ENCODE measurements at places on chromosomes 2 and 18.
A peak's percentile ranks its signal among the peaks of the same experiment; 100 is the strongest.

DNA sequence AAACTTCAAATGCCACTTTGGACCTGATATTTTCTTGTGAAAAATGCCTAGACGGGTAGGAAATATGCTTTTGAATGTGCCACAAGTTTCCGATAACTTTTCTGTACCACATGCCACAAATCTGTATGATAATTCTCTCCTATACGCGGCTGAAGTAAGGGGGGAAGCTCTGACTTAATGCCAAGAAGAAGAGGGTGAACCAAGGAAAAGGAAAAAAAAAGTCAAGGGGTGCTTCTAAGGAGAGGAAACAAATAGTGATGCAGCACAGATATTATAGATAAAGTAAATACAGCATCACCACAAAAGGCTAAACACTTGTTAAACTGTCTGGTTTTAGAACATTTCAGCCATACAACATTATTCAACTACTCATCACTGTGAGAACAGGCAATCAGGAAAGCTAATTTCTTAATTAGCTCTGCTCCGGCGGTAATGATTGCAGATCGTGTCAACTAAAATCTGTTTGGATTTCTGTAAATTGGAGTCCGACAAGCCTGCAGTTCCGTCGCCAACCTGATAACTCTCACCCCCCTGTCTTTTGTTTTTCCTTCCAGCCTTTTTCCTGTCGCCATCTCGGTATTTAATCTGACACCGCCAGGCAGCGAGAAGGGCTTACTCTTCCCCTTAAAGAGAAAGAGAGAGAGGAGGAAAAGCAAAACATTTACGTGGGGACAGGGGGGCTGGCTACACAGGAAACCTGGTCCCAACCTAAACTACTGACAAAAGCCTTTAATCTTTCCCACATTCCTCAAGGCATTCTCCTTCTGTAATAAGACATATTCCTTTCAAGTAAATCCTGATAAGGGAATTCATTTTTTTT lies 67.5 kb downstream of the ZEB2 start:
- DNase-seq = no peak

GRCh38 chr2:98543214-98543613 lies 65.1 kb downstream of the COA5 start:
- DNase-seq = no peak

DNA sequence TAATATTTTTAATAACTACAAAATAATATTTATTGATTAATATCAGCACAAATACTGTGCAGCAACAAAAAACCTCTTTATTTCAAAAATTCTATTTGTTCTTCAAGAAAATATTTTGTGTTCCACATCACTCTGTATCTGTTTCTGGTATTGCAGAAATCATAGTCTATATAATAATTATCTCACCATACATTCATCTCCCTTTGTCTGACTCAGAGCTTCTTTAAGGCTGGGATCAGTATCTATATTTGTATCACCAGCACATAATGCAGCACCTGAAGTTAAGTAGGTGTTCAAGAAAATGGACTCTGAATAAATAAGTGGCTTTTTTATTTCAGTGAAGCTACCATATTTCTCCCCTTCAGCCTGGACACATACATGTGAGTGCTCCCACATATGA lies 1.6 kb upstream of the MARCHF4 start:
- DNase-seq = no peak

- DNase-seq = no peak
These were observed 745.6 kb upstream of the RAB6C start for GRCh38 chr2:129233751-129234406.

GRCh38 chr2:1907291-1907690 lies 163.0 kb upstream of the PXDN start:
- no peak for DNase-seq

DNA sequence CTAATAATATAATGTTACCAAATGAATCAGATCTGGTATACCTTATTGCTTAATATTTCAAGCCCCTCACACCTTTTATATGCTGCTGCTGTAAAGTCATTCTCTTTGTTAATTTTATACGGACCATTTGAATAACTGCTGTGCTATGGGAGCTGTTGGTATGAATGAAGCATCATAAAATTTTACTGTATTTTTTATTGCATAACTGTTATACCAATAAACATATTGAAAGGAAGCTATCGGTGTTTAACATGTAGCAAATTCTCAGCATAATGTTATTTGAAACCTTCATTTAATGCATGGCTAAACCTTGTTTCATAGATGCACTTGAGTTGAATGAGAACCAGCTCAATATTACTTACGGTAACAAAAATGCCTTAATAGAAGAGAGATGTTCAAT lies 1040.3 kb downstream of the SOCS6 start:
- no peak for DNase-seq

GRCh38 chr18:58649966-58650816 lies 21.1 kb upstream of the MALT1 start:
- DNase-seq = no peak

GRCh38 chr2:176098366-176099158 lies 1.0 kb upstream of the HOXD12 start:
- DNase-seq = no peak

DNA sequence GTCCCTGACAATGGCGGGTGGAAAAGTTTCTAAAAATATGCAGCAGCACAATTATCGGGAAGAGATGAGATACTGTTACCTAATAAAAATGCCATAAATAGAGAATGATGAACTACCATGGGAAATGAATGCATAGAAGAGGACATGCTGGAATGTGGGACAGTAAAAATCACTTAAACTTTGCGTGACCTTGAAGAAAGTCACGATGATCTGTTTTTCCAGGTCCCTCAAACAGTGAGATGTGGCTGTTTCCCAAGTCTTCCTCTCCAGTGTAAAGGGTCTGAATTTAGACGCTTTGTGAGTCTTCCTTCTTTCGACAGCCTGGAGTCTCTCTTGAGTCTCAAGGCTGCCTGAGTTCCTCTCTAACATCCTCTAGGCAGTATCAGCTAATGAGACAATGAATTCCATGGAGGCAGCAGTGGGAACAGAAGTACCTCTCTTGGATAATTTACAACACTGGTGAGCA lies 1.4 kb downstream of the CLUL1 start:
- DNase-seq = no peak

GRCh38 chr2:240789051-240789453 lies 31.0 kb downstream of the KIF1A start:
- DNase-seq = peak; percentile 5

GRCh38 chr2:119464981-119465380 lies 33.3 kb downstream of the TMEM37 start:
- no peak for DNase-seq

GRCh38 chr2:201128933-201129505 lies 13.1 kb downstream of the CFLAR start:
- DNase-seq = no peak

- DNase-seq = no peak
These were observed 131.1 kb downstream of the AFF3 start for GRCh38 chr2:100011272-100011731.

- no peak for DNase-seq
These were observed 45.4 kb downstream of the MCFD2 start for GRCh38 chr2:46870051-46870839.

DNA sequence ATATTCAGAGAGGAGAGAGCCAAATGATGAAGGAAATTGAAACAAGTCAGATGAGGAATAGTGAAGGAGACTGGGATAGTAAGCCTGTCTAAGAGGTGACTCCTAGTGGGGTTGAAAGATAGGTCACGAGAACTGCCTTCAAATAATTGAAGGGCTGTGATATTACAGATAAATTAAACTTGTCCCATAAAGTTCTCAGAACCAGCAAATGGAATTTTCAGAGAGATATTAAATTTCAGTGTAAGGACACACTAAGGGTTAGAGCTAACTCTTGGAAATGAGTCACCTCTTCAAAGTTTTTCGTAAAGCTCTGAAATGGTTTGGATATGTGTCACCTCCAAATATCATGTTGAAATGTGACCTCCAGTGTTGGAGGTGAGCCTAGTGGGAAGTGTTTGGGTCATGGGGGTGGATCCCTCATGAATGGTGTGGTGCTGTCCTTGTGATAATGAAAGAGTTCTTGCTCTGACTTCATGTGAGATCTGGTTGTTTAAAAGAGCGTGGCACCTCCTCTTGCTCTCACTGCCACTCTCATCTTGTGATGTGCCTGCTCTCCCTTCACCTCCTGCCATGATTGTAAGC lies 87.3 kb downstream of the BABAM2 start:
- DNase-seq = no peak

- DNase-seq = no peak
These were observed 9.5 kb upstream of the KLHL29 start for GRCh38 chr2:23375448-23375847.

DNA sequence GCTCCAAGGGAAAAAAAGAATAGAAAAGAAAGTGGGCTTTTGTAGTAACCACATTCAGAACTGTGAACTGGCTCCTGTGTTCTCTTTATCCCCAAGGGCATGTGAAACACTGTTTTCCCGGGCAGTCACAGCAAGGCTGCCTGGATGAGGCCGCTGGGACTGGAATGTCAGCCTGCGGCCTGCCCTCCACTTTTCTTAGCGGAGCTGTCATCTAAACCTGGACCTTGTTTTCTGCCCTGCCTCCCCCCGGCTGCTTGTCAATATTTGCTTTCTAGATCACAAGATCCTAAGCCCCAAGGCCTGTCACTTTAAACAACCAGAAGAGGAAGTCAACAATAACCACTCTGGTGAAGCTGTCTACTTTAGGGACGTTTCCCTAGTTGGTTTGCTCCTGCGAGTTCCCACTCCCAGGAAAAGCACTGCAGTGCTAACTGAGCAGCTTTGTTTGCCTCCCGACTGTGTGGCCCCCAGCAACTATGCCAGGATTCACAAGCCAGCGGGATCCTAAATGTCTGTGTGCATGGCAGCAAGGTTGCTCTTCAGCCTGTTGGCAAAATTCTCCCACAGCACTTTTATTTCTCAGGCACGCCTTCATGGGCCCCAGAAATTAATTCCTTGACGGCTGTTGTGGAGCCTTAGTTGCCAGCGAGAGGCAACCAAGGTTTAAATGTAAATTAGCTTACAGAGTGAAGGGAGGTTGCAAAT lies 30.6 kb downstream of the SOWAHC start:
- no peak for DNase-seq

DNA sequence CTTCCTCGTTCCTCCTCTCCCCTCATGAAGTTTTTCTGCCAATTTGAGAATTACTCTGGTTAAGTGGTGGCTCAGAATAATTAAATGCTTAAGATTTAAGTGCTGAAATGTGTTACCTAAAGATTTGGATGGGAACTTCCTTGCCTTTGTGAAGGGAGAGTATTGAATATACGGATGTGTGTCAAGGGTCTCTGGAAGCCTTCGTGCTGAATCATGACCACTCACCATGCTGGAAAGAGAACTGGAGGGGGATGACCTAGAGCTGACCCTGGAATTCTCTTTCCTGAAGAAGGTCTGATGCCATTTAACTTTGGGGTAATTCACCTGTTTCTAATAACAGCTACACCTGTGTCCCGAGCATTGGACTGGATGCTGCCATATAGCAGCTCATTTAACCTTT lies 2.2 kb downstream of the MOCOS start:
- DNase-seq = no peak

DNA sequence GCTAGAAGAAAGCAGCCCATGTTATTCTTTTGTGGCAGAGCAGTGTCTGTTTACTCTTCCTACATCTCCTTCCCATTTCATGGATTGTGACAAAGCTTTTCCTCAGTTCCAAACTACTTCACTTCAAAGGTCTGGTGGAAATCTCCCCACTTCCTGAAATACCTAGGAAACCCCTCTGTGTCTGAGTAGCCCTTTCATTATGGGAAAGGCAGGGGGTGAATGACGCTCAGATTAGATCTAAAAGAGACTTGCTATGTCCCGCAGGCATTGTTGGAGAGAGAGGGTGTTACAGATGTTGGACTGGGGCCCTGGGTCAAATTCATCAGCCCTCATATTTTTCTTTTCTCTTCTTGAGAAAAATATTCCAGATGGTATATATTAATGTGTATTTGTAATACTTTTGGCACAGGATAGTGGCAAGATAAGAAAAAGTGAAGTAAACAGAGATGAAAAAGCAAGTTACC lies 675.0 kb downstream of the IRS1 start:
- DNase-seq = no peak

DNA sequence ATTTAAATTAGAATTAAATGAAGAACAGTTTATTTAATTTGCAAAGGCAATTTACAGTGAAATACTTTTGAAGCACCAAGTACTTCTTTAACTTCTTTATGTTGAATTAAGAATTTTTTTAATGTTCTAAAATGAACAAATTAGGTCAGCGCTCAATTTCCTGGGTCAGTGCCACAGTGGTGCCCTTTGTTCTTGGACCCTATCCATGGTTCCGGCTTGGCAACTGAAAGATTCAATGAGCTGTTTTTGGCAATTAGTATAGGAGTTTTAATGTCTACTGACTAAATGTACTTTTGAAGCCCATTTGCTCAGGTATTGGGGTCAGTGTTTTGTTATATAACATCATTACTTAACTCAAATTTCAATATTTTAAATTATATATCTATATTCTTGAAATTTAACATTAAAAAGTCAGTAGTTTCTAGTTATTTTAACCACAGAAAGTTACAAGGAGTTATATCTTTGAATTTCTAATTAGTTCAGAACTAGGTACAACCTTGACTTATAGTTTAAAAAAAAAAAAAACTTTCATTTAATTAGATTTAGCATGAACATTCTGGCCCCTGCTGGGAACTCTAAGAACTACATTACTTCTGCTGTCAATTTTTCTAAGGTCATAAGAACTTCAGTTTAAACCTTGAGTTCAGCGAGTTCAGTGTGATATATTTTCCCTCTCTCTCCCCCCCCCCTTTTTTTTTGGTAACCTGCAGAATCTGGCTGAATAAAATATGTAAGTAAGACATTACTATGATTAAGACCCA lies 7.6 kb upstream of the MSTN start:
- DNase-seq = no peak

DNA sequence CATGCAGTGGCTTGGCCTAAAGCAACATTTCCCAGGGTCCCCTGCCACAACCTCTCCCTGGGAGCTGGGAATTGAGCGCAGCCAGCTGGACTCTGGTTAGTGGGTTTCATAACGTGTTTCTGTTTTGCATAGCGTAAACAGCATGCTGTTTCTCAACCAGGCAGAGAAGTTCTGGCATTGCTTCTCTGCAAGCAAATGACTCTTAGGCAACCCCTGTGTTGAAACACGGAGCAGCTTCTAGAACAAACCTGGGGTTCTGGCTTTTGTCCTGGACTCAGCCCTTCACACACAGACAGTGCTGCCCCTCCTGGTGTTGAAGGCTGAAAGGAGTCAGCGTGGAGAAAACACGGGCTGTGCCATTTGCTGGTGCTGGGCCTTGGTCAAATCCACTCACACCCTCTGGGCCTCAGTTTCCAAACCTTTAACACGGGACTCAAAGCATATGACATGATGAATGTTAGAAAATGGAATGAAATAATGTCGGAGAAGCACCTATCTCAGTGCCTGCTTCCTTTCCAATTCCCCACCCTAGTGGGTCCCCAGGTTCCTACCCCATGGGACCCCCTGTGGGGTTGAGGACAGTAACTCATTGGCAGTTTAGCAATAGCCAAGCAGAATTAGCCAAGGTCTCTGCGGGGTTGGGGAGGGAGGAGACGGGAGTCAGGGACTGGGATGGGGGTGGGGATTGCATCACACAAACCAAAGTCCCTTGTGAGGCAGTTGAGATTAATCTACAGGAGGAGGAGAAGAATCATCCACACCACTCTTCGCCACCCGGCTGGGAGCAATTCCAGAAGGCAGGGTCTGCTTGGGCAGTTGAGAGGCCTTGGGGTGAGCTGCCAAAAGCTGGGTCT lies 30.2 kb upstream of the IL1R2 start:
- no peak for DNase-seq

All from T-helper 17 cell (primary cell).